Hypothalamus (tissue), 51 donors: ENCODE measurements at places on chromosomes 16 and 17.
A peak's percentile ranks its signal among the peaks of the same experiment; 100 is the strongest.

DNA sequence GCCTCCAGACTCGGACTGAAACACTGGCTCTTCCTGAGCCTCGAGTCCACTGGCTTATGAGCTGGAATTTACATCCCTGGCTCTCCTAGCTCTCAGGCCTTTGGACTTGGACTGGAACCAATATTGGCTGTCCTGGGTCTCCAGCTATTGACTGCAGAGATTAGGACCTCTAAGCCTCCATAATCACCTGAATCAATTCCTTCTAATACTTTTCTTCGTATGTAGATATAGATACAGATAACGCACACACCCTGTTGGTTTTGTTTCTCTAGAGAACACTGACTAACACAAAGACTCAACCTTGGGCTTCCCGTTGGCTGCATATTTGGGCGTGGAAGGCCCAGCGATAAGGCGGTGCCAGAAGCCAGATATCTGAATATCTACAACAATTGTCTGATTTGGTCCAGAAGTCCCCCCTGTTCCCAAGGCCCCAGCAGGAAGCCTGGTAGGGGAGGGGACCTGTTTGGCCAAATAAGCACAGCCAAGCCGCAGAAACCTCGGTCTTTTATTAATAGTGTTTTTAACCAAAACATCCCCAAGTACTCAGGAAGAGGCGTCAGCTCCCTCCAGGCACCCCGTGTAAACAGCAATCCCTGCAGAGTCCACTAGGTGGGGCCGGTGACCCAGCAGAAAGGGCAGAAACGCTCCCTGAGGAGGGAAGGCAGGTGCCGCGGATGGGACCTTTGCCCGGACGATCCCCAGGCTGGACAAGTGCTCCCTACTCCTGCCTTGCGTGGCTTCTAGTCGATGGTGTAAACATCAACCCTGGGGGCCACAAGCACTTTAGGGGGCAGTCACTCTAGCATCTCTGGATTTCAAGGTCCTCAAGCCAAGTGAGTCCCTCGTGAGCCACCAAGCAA is 57.0 kb downstream of the ABR start:
- DNase-seq, result peak; percentile 40

DNA sequence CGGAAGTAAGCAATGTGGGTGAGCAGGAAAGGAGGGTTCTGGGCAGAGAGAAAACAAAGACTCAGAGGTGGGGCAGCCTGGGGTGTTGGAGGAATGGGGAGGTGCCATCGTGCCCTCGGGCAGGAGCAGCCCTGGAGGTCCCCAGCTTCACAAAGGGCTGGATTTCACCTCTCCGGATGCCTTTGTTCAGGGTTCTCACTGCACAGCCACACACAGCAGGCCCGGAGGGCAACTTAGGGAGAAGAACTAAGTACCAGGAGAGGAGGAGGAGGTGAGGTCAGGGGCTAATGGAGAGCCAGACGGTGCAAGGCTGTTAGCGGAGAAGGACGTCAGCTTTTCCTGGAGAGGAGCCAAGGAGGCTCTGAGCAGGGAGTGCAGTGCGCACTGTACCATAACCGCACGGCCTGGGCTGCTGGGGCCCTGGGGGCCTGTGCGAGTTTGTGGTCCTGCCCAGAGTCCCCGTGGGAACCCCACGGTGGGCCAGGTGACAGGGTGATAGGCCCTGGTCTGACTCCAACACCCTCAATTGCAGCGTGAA is 9.3 kb downstream of the ARRB2 start:
- no peak for DNase-seq

- no peak for DNase-seq
Observed at GRCh38 chr16:56709443-56710040, 20.4 kb upstream of the NUP93 start.

- peak; percentile 93 for DNase-seq
Observed at GRCh38 chr17:82418001-82418986, at the start of the genes HEXD and OGFOD3. HEXD (plus strand) TSS chr17:82418347; CDS start chr17:82419800, 1,453 bp downstream. OGFOD3 (minus strand) TSS chr17:82418586; CDS start chr17:82418485, 101 bp downstream.

DNA sequence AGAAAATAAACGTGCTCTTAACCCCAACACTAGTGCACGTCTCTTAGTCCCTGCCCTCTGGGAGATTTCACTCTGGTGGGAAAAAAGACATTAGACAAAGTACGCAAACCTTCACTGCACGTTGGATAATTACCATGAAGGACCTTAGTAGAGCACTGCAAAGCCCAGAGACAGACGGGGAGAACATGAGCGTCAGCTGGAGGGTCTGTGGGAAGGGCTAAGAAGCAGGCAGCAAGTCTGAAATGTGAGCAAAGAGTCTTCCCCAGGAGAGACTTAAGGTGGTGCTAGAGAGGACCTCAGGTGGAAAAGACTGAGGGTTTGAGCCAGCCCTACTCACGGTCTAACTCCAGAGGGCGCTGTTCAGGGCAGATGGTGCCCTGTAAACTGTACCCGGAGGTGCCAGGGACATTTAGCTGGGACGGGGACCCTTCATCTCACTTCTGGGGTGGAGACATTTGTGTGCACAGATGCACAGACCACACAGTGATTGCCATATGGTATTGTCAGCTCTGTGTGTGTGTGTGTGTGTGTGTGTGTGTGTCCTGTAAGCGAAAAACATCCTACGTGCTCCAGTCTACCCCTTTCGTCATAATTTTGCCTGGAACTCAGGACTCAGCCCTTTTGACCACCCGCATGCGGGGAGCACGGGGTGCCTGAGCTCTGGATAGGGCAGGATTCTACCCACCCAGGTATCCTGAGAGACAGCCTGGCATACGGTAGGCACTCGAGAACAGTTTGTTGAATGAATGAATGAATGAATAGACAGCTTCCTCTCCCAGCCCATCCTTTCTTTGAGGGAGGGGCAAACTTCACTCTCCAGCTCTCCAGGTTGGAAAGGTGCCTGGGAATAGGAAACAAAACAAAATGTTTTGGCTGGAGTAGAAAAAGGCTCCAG is 10.1 kb upstream of the STAC2 start:
- DNase-seq, result no peak

DNA sequence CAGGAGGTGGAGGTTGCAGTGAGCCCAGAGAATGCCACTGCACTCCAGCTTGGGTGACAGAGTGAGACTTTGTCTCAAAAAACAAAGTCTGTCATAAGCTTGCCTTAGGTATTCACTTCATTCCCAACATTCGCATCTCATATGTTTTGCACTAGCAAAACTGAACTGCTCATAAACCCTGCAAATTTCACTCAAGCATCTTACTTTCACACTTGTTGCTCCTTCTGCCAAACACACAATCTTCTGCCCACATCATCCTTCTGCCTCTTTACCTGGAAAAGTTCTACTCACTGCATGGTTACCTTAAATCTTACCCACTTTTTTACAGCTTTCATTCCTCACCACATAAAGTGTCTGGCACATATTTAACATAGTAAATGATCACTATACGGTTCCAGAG is 152.5 kb downstream of the USP22 start:
- DNase-seq, result no peak

GRCh38 chr16:85055493-85056210 is 28.1 kb downstream of the KIAA0513 start:
- DNase-seq, result no peak

GRCh38 chr16:3672571-3673041 is 18.1 kb downstream of the DNASE1 start:
- no peak for DNase-seq

DNA sequence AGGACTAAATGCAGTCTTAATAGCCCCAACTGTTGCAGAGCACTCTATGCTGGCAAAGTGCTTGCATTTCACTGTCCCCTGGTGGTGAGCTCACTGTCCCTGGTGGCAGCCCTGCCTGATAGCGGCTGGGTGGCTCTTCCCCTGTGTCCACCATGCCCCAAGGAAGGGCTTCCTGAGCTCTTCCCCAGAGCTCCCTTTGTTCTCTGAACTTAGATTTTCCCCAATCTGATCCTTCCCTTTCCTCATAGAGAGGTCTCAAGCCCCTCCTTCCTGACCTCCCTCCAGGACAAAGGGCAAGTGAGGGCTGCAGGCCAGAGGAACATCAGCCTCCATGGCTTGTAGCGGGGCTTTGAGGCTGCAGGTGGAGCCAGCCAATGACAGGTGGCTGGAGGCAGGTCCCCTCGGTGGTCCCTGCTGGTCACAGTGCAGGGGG is 17.0 kb downstream of the BEAN1 start:
- DNase-seq, result no peak

DNA sequence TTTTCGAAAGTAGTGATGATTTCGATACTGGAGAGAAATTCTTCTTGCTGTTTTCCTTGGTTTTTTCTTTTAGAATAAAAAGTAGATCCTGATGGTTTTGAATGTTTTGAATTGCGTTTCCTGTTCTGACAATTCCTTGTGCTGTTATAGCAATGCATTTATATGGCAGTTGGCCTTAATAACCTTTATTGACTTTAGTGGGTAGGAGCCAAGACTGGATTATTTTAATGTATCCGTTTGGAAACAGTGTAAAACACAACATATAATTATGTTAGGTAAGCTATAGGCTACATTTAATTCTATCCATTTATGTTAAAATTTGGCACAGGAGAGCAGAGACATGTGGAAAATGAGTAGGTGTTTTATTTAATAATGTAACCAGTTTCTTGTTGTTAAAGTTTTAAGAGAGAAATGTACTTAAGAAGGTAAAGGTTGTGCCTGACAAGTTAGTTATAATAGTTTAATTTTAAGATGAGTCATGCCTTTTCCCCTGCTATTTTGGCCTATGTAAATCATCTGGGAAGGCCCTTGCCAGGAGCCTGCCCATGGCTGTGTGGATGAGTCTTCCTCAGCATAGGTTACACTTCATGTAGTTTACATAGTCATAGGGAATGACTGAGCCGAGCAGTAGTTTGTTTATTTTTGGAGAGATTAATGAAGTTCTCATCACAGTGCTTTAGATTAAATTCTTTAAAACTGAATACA is 189.9 kb downstream of the FTO start:
- DNase-seq, result no peak

- DNase-seq, result peak; percentile 80
Observed at GRCh38 chr16:57637424-57637823, 9.0 kb downstream of the ADGRG1 start.

DNA sequence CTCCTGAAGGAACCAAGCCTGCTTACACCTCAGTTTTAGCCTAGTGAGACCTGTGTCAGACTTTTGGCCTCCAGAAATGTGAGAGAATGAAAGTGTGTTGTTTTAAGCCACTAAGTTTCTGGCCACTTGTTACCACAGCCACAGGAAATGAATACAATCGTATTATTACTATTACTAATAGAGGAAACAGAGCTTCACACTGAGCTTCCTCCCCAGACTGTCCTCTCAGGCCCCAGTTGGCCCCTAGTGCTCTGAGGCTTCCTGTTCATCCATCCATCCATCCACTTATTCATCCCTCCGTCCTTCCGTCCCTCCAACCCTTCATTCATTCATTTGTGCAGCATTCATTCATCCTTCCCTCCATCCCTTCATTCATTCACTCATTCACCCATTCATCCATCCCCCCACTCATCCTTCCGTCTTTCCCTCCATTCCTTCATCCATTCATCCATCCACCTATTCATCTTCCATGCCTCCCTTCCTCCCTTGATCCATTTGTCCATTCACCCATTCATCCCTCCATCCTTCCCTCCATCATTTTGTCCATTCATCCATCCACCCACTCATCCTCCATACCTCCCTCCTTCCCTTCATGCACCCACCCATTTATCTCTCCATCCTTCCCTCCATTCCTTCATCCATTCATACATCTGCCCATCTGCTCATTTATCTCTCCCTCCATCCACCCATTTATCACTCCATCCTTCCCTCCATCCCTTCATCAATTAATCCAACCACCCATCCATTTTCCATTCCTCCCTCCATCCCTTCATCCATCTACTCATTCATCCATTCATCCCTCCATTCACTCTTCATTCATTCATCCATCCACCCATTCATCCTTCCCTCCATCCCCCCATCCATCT is 95.0 kb downstream of the FOXL1 start:
- DNase-seq, result no peak

- no peak for DNase-seq
Observed at GRCh38 chr17:9897372-9897968, 7.6 kb downstream of the RCVRN start.

GRCh38 chr17:19719355-19720209 is 3.2 kb upstream of the SLC47A2 start:
- no peak for DNase-seq

GRCh38 chr16:88840600-88841215 is 16.0 kb downstream of the GALNS start:
- no peak for DNase-seq

DNA sequence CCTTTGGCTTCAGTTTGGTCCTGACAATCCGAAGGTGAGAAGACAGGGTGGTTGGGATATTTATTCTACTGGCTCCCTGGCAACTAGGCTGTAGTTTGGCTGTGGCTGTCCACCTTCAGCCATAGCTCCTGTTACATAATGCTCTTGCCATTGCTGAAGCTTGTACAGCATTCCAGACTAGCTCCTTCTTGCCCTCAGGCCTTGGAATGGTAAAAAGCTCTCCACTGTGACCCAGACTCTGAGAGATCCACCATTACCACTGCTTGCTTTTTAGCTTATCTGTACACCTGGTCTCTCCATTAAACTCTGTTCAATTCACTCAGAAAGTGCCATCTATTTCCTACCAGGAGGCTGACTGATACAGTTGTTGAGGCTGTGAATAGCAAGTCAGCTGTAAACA is 231.8 kb upstream of the MON1B start:
- no peak for DNase-seq

DNA sequence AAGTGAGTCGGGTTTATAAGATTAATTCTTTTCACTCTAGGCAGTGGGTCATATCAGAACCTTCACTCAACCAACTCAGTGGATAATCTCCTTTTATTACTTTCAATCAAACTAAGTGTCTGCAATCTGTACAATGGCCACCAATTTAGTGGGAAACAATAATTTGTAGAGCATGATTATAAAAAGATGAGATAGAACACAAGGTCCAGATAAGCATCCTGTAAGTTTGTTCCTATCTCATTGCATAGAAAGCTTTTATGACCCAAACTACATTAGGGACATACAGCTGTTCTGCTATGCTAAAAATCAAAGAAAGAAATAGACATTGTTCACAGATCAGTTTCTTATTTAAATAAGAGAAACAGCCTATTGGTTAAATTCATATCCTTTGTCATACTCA is 341.4 kb upstream of the PSMD7 start:
- no peak for DNase-seq

DNA sequence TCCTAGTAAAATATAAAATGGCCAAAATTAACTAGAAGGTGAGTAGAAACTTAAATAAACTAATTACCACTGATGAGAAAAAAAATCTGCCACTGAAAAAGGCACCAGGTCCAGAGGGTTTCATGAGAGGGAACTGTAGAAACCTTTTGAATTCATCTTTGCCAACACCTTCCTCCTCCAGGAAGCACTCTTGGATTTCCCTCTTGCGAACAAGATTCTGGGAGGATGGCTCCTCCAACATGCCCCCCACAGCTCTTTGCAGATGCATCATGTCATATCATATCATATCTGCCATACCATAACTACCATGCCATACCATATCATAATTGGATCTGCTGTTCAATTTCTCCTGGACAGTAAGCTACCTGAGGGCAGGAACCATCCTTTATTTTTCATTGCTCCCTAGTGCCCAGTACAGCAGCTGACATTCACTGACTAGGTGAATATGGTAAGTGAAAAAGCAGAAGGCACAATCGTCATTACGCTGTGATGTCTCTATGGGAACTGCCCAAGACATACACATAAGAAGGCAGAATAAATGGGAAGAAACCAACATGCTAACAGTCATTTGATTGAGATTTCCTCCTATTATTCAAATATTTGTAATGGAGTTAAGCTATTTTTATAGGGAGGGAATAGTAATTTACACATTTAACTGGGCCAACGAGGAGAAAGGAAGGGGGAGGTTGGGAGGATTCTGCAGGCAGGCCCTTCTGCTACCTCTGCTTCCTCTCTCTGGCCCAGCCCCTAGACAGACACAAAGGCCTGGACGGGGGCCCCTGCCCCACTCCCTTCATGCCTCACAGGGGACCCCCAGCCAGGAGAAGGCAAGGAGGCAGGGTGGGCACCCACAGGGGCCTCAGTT is 110.1 kb upstream of the SMURF2 start:
- no peak for DNase-seq
